Left hindlimb (tissue), 1 donor: ENCODE measurements at places on chromosomes 11 and 22.

DNA sequence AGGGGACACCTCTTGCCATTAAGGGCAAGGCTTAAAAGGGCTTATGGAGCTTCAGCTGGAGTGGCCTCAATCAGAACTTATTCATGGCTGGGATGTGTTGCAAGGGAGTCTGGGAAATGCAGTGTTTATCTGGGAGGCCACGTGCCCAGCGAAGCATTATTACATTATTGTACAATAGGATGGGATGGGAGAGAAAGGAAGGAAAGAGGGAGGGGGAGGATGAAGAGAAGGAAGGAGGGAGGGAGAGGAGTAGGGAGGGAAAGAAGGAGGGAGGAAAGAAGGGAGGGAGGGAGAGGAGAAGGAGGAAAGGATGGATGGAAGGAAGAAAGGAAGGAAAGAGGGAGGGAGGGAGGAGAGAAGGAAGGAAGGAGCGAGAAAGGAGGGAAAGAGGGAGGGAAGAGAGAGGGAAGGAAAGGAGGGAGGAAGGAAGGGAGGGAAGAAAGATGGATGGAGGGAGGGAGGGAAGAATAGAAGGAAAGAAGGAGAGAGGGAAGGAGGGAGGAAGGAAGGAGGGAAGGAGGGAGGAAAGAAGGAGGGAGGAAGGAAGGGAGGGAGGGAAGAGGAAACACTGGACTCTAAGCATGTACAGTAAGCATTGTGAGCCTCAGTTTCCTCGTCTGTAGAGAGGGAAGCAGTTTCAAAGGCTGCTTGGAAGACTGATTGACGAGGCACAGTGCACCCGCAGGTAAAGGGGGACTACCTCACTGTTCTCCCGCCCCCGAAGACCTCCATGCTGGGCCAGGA is 62.2 kb downstream of the MYEOV start:
- DNase-seq: no peak

- DNase-seq: no peak
Measured at GRCh38 chr22:43310311-43310710, 32.9 kb downstream of the SCUBE1 start.

- no peak for DNase-seq
Measured at GRCh38 chr11:95283650-95284049, 52.6 kb upstream of the SESN3 start.

DNA sequence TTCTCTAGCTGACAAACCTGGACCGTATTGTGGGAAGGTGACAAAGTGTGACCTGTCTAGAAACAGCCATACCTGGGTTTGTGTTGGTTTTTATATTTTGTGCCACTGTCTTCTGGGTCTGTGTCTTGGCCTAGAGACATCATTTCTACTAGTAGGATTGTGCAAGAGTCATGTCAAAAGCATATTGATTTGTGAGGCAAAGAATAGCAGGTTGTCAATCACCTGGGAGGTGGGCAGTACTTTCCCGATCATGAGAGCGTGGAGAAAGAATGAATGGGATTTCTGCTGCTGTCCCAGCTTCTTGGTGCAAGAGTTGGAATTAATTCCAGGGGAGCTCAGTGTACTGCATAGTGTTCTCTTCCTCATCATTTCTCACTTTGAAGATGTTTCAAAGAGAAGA is 5.0 kb upstream of the FERMT3 start:
- no peak for DNase-seq

GRCh38 chr22:36769541-36770512 is 6.1 kb downstream of the IFT27 start:
- no peak for DNase-seq

DNA sequence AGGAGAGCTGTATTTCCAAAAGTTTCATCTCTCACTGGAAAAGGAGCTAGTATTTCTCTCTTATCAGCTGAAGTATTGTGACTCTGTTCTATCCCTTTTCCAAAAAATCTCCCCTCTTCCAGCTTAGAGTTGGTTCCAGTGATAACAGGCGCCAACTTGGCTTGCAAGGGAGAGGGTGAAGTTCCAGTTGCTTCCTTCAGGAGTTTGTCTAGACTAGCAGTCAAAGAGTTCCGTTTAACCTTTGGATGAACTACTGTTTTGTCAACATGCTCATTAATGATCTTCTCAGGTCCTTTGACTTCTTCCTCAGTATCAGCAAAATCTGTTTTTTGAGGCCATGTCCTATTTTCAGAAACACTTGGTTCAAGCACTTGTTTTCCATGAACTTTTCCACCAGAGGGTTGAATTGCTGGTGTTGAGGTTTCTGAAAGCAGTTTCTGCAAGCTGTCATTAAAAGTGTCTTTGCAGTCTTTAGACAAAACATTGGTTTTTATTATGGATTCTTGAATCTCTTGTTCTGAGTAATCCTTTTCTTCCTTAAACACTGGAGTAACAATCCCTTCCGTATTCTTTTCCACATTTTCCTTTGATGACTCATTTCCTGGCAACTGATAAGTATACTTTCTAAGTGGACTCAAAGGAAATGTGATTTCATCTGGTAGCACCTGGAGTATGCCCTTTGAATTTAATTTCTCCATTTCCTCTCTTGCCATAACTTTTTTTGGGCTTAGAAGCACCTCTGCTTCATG is 39.7 kb upstream of the CCDC89 start:
- DNase-seq: no peak

DNA sequence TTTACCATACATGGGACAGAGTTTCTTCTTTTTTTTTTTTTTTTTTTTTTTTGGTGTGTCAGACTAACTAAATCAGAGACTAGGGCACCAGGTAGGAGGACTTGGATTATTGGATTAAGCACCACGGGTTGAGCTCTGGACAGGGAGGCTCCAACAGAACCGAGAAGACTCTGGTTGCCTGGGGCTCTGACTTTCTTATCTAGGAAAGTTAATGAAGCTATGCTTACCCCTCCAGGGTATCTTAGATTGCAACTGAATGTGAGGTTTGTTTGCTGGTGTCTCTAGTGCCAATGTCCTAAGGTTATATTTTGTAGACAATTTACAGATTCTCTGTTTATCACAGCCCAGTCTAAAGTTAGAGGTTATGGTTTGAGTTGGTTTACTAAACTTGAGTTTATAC is 18.1 kb downstream of the ETS1 start:
- no peak for DNase-seq

- no peak for DNase-seq
Measured at GRCh38 chr11:44562845-44563460, 2.5 kb upstream of the CD82 start.

GRCh38 chr11:117183724-117184349 is 5.3 kb downstream of the SIDT2 start:
- DNase-seq: no peak

- DNase-seq: peak; percentile 61
Measured at GRCh38 chr11:16280256-16280682, 76.1 kb downstream of the SOX6 start.
